IMR-90 (cell line): ENCODE measurements at places on chromosomes 3 and 15.
A peak's percentile ranks its signal among the peaks of the same experiment; 100 is the strongest.

DNA sequence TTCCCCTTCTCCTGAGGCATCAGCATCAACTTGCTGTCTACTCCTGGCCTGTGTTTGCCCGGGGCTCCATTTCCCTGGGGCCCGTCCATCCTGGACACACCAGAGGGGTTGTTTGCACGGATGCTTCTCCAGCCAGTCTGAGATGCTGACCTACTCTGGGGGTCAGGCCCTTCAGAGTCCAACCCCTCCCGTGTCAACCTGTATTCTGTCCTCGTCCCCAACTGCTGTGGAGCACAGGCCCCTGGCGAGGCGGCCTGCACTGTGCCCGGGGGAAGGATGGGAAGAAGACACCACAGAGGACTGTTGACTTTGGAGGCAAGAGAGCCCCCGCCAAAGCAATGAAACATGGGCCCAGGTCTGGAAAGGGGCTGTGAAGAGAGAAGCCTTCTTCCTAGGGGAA, 25.8 kb downstream of the ALS2CL start:
- DNase-seq: no peak

GRCh38 chr15:82807920-82808633, 1.4 kb upstream of the WHAMM start:
- DNase-seq: no peak

DNA sequence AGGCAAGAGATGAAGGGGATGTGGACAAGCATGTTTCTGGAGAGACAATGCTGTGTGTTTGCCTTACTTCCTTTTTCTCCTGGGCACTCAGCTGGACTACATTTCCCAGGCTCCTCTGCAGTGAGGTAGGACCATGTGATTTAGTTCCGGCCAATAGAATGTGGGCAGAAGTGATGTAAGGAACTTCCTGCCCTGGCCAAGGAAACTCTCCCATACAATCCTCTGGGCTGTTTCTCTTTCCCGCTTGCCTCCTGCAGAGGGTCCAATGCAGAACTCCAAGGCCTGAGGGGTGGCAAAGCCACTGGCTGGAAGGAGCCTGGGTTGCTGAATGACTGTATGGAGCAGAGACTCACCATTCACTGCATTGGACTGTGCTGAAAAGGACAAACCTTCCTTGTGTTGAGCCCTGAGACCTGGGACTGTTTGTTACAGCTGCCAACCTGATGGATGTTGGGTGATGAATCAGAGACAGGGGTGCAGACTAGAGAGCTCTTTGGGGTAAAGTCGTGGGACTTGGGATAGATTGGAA, 82.7 kb upstream of the SLC6A6 start:
- DNase-seq: peak; percentile 77

- DNase-seq: peak; percentile 90
Measured at GRCh38 chr3:187913617-187914033, 168.4 kb upstream of the BCL6 start.

DNA sequence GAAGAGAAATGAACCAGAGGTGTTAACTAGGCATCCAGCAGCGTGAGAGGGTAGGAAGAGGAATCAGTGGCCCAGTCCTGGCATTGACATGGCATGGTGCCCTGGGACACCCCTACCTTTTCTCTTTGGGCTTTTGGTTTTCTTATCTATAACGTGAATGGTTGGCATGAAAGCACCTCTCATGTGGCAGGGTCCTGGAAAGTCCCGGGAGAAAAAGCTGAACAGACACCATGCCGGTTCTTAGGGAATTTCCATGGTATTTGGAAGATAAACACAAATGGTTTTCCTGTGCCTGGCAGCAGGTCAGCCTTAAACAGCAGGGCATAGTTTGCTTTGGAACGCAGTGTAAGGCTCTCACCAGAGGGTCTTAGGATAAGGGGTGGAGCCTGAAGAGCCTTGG, 15.4 kb downstream of the ARNT2 start:
- DNase-seq: peak; percentile 77

GRCh38 chr15:36954486-36954885, 145.9 kb downstream of the MEIS2 start:
- peak; percentile 62 for DNase-seq

DNA sequence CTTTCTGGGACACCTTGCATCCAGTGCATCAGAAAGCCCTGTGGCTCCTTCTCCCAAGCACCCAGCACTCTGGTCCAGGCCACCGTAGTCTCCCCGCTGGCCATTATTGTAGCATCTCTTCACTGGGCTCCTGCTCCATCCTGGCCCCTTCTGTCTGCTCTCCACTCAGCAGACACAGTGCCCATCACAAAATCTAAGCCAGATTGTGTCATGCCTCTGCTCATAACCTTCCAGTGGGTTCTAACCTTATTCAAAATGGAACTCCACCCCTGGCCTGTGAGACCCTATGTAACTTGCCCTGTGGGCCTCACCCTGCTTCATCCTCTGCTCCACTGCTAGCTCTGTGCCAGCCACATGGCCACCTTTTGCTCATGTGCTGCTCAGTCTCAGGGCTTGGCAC, 31.7 kb upstream of the PRR23E start:
- DNase-seq: no peak

DNA sequence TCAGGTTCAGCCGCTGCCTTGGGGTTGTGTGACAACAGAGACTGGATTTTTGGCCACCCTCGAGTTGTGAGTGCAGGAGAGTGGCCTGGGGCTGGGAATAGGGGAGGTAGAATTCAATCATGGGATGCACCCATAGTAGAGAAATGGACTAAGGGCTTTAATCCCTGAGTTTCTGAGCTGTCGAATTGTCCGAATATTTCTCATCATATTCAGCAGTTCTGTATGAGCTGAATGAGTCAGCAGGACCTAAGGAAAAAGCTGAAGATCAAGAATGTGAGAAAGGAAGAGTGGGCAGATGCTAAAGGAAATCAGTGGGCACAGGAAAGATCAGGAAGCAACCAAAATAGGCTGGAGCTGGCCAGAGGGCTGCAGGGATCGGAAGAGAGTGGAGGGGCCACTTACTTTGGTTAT, 44.4 kb upstream of the SACM1L start:
- DNase-seq: peak; percentile 93

- DNase-seq: no peak
Measured at GRCh38 chr15:64845831-64846595, 4.3 kb downstream of the PLEKHO2 start.

GRCh38 chr3:54951405-54951804, 23.5 kb upstream of the LRTM1 start:
- DNase-seq: peak; percentile 93
